ENCODE measurements at places on chromosomes 12 and 14.

- DNase-seq, result no peak
Observed at GRCh38 chr12:45687081-45688015, 42.2 kb upstream of the ARID2 start.

DNA sequence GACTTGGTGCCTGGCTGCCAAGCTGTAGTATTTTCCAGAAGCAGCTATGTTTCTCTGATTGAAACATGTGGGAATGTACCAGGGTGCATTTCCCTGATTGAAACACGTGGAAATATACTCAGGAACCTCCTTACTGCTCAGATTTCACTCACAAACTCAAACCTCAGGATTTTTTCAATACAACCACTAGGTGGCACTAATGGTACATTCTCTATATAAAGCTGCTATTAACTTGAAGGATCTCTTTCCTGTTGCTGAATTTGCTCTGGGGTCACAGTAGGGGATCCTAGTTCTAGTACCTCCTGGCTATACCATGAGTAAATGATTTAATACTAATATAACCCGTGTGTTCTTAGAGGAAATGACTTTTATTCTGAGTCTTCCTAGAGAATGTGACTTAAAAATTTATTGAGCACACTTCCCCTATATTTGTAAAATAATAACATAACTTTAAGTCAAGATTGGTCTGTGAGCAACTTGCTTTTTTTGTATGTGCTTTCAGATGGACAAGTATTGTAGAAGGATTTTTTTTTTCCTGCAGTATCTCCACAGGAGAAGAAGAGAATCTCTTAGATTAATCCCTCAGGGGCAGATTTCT lies 173.8 kb upstream of the MIS18BP1 start:
- no peak for DNase-seq

GRCh38 chr14:65709576-65709975 lies 297.0 kb downstream of the FUT8 start:
- no peak for DNase-seq

GRCh38 chr14:56657604-56658003 lies 78.0 kb downstream of the TMEM260 start:
- DNase-seq, result no peak

- DNase-seq, result peak; percentile 59
Observed at GRCh38 chr12:45170456-45171042, 45.3 kb upstream of the ANO6 start.

DNA sequence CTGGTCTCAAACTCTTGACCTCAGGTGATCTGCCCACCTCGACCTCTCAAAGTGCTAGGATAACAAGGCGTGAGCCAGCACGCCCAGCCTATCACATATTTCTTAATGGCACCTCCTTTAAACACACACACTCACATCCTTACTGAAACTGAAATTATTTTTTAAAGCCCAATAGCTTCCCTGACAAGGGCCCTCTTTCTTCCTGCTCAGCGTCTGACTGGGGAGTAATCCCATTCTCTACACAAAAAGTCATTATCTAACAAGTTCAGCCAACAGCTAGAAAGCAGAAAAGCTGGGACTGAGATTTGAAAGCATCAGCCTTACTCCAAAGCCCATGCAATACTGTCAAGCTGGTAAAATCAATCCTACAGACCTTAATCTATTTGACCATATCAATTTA lies 10.0 kb upstream of the AICDA start:
- no peak for DNase-seq

- no peak for DNase-seq
Observed at GRCh38 chr14:96827290-96827689, 30.1 kb downstream of the VRK1 start.

- no peak for DNase-seq
Observed at GRCh38 chr14:96055753-96056508, 16.8 kb downstream of the C14orf132 start.

DNA sequence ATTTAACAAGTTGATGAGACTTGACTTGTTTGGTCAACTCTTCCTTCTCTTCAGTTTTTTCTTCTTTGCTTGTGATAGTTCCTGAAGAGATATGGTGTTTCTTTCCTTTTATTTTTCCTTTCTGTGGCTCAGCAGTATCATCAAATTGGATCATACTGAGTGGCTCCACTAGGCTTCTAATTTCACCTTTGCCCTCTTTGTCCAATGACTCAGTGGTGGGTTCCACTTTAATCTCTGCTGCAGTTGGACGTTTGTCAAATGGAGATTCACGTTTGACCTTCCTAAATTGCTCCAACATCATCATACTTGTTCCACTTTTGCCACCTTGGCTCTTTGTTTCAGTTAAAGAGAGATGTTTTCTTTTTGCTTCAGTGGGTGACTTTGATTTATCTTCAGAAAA lies 41.5 kb downstream of the FAM186A start:
- DNase-seq, result no peak

GRCh38 chr14:99976681-99977080 lies 88.5 kb upstream of the EVL start:
- no peak for DNase-seq

GRCh38 chr14:55734731-55735130 lies 154.7 kb downstream of the KTN1 start:
- DNase-seq, result no peak

GRCh38 chr14:70696026-70696425 lies 54.3 kb downstream of the TTC9 start:
- no peak for DNase-seq

- DNase-seq, result no peak
Observed at GRCh38 chr12:60684988-60685655, 1089.3 kb downstream of the SLC16A7 start.

- no peak for DNase-seq
Observed at GRCh38 chr12:2306012-2306411, 253.2 kb downstream of the CACNA1C start.

All from effector CD8-positive, alpha-beta T cell (primary cell).